Hippocampal formation (tissue), 2 donors: ENCODE measurements at places on chromosomes 2 and 18.

DNA sequence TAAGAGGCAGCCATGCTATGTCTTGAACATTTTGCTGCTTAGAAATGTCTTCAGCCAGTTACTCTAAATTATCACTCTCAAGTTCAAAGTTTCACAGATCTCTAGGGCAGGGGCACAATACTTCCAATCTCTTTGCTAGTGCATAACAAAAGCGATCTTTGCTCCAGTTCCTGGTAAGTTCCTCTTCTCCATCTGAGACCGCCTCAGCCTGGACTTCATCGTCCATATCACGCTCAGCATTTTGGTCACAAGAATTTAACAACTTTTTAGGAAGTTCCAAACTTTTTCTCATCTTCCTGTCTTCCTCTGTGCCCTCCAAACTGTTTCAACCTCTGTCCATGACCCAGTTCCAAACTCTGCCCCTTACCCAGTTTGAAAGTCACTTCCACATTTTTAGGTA lies 8.8 kb upstream of the SLC35F5 start:
- DNase-seq, result no peak

GRCh38 chr2:54423213-54423612 lies 32.9 kb upstream of the SPTBN1 start:
- DNase-seq, result no peak

- DNase-seq, result no peak
These were observed 23.6 kb downstream of the THADA start for GRCh38 chr2:43572244-43572643.

DNA sequence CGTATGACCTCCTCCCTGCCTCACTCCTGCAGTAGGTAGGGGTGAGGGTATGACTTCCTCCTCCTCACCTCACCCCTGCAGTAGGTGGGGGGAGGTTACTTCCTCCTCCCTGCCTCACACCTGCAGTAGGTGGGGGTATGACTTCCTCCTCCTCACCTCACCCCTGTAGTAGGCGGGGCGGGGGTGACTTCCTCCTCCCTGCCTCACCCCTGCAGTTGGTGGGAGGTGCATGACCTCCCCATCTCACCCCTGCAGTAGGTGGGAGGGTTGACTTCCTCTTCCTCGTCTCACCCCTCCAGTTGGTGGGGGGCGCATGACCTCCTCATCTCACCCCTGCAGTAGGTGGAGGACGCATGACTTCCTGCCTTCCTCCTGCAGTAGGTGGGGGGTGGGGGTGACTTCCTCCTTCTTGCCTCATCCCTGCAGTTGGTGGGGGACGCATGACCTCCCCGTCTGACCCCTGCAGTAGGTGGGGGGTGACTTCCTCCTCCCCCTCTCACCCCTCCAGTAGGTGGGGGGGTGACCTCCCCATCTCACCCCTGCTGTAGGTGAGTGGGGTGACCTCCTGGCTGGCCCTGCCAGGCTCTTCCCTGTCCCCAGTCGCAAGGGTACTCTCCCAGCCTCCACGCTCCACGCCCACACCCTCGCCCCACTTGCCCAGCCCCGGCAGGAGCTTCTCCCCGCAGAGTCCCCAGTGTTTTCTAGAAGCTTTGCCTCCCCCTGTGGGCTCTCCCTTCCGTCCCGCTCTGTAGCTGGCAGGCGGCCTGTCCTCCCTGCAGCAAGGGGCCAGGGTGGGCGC lies 39.3 kb downstream of the TSHZ1 start:
- DNase-seq, result no peak

- DNase-seq, result no peak
These were observed 158.7 kb upstream of the MYO3B start for GRCh38 chr2:170019060-170019805.

- DNase-seq, result no peak
These were observed 31.4 kb downstream of the MYO5B start for GRCh38 chr18:50163505-50163904.

GRCh38 chr2:9269295-9269694 lies 62.7 kb downstream of the ASAP2 start:
- DNase-seq, result no peak

- DNase-seq, result peak; percentile 79
These were observed at the start of gene TXNL4A for GRCh38 chr18:79988451-79989194. Gene TXNL4A (minus strand): TSS chr18:79988563. CDS start chr18:79988392, 171 bp downstream.

DNA sequence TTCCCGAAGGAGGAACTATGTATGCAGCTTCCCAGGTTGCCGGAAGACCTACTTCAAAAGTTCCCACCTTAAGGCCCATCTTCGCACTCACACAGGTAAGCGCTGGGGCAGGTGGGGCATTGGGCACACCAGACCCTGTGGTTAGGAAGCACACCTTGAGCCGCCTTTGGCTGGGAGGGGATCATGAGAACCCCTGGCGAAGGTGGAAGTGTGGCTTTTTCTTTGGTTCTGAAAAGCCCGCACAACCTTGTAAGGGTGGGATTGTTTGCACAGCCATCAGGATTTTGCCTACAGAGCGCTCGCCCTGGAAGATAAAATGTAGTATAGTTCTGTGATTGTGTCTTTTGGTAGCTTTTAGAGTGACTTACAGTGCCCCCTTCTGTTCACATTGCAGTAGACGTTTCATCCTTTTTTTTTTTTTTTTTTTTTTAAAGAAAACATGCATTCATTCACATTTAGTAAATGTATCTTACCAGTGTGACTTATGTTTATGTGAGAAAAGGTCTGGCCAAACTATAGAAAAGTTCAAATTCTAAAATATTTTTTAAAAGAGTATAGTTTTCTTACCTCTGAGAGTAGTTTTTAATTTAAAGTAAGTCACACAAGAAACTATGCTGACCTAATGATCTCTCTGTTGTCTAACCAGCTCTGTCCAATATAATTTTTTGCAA lies 5.3 kb downstream of the KLF11 start:
- peak; percentile 73 for DNase-seq

DNA sequence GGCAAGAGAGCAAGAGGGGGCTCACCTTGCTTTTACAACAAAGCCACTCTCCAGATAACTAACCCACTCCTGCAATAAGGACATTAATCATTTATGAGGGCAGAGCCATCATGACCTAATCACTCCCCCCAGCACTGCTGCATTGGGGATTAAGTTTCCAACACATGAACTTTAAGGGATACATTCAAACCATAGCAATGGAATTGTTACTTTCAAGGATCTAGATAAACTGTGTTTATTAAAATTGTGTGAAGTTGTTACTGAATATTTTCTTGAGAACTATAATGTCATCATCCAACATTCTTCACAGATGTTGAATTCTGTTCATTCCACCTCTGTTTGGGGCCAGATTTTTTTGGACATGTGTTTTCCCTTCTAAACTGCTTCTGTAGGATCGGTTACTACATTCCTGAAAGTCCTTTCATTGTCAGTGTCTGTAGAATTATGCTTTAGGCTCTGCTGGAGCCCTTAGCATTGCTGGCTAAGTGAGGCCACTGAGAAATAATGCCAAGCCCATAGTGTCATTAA lies 50.4 kb downstream of the SPATS2L start:
- DNase-seq, result no peak

GRCh38 chr2:175234153-175234552 lies 52.6 kb upstream of the ATP5MC3 start:
- DNase-seq, result no peak
